ENCODE measurements at places on chromosomes 6 and 20.

DNA sequence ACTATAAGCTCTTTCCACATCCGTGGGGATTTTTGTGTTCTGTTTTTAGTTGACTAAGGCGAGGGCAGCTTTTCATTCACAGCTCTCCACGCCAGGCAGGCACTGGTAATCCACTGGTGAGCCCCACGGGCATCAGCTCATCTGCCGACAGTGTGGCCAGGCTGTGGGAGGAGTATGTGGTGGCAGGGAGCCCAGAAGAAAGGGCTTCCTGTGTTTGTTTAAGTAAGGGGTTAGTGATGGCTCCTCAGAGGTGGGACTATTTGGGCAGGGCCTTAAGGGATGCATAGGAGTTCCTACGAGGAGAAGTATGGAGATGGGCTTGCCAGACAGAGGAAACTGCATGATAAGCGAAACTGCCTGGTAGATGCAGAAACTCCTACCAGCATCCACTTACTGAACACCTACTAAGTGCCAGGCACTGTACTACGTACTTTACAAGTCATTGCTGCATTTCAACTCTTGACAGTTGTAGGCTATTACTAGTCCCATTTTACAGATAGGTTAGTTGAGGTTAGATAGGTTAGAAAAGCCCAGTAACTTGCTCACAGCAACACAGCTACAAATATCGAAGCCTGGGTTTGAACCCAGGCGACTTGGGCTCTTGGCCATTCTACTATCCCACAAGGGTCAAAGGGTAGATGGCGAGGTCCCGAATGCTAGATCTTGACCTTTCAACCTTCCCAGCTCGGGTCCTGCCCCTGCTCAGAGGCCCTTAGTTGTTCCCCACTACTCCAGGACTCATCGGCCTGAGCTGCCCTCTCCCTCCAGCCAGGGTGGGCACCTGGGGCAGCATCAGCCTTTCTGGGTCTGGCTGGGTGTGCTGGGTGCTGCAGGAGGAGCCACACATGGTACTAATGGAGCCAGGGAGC, 55.1 kb downstream of the CEBPB start:
- no peak for DNase-seq

DNA sequence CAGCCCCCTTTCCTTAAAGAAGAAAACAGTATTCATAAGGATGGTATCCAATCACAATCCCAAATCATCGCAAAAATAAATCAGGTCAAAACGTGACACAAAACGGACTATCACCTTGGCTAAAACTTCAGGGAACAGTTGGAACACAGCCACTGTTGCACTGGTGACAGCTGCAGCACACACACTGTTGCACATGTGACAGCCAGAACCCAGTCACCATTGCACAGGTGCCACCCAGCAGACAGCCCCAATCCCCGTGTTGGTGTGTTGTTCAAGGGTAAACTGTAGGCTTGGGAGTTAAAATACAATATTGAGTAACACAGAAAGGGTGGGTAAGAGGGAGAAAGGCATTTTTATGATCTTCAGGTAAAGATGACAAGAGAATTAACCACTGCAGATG, 15.8 kb downstream of the PSMB1 start:
- no peak for DNase-seq

DNA sequence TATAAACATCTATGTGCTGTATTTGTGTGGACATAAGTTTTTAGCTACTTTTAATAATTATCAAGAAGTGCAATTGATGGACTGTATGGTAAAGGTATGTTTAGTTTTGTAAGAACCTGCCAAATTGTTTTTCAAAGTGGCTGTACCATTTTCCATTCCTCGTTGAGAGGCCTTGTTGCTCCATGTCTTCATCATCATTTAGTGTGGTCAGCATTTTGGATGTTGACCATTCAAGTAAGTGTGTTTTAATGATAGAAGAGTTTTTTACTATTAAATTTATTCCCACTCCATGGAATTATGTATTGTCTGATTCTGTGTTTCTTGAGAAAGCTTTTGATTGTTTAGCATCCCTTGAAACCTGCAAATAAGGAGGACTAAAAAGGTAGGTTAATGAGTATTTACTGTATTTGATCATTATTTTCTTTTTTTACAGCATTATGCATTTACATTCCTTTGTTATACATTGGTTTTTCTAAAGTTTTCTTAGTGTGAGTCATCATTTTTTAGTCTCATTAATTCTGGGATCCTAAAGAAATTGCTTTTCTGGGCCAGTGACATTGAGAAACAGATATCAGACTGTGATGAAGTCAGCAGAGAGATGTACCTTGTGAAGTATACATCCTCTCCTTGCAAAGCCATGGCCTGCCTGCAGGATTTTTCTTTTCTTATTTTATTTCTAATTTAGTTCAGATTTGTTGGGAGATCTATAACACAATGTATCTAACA, 312.8 kb upstream of the PTCHD4 start:
- no peak for DNase-seq

DNA sequence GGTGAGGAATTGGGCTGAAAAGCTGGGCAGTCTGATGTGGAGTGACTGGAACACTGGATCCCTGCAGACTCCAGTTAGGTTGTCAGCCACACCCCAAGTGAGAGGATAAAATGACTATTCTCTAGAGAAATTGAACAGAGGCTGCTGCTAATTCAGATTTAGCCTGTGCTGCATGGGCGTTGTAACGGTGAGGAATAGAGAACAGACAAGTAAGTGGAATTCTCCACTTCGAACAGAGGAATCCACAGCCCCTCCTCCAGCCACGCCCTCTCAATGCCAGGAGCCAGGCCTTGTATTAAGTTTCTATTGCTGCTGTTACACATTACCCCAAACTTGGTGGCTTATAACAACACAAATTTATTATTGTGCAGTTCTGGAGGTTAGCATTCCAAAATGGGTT, 109.3 kb downstream of the CFAP61 start:
- no peak for DNase-seq

DNA sequence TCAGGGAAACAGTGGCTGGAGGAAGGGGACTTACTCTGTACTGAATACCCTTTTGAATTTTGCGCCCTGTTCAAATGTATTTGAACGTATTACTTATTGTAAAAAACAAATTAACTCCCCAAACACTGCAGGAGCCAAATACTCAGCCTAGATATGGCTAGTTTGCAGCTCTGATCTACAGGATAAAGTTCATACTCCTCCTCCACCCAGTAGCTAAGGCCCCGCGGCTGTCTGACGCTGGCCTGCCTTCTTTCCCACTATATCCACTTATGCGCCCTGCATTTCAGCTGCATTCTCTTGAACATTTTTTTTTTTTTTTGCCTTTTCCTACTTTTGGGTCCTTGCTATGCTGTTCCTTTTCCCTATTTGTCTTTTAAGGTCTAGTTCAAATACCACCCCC, 6.5 kb downstream of the GSS start:
- DNase-seq: no peak

- no peak for DNase-seq
These were observed 4.0 kb upstream of the FOXF2 start for GRCh38 chr6:1385129-1386037.

GRCh38 chr6:12348530-12349511, 58.7 kb downstream of the EDN1 start:
- no peak for DNase-seq

- no peak for DNase-seq
These were observed 12.9 kb upstream of the MCM3 start for GRCh38 chr6:52297433-52297832.

- DNase-seq: no peak
These were observed 179.6 kb upstream of the CCN2 start for GRCh38 chr6:132130626-132131298.

DNA sequence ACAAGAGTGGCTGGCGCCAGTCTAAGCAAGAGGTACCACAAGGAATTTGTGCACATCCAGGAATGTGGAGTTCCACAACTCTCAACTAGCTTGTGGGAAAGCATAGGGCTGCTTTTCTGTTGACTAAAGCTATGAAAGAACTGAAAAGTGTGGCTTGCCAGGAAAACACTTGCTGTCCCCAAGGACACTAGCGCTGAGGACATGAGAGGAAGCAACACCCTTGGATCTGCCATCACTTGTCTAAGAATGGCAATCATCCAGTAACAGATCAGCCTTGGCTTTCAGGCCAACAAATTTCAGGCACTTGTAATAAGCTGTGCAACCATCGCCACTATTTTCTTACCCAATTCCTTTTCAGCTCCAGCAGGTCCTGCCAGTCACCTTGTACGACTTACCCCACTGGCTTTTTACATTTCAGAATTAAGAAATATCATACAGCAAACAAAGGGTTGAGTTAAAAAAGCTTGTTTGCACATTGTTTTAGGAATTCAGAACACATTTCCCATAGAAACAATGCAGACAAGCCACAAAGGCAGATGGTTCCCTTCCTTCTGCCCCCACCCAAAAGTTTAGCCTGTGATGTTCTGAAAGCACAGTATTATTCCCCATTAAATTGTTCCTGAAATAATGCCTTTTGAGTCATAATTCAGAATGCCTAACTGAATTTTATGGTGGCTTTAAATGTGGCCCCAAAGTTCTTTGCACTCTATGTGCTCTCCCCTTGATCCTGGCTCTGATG, 57.9 kb upstream of the SSTR4 start:
- no peak for DNase-seq

- peak; percentile 56 for DNase-seq
These were observed 120.8 kb downstream of the OR2B2 start for GRCh38 chr6:27791182-27791943.
